A549 (cell line): ENCODE measurements at places on chromosomes 5 and 9.

DNA sequence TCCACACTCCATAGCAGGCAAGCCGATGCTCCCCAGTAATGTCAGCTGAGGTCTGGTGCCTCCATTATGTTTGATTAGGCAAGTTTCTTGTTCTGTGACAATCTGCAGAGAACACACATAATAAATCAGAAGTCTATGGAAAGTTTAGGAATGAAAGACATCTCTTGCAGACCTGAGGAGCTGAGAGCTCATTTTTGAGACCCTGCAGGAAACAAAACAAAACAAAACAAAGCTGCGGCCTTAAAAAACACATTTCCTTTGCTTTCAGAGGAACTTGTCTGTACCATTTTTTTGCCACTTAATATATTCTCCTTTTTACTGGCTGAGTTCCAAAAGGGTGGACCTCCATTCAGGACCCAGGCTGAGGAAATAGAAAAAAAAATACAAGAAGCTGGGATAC is 481.2 kb upstream of the DMAC1 start:
- no peak for DNase-seq

GRCh38 chr9:36676091-36676490 is 103.4 kb downstream of the MELK start:
- DNase-seq: no peak

- DNase-seq: no peak
These were observed 27.6 kb upstream of the GLRA1 start for GRCh38 chr5:151952238-151952637.

DNA sequence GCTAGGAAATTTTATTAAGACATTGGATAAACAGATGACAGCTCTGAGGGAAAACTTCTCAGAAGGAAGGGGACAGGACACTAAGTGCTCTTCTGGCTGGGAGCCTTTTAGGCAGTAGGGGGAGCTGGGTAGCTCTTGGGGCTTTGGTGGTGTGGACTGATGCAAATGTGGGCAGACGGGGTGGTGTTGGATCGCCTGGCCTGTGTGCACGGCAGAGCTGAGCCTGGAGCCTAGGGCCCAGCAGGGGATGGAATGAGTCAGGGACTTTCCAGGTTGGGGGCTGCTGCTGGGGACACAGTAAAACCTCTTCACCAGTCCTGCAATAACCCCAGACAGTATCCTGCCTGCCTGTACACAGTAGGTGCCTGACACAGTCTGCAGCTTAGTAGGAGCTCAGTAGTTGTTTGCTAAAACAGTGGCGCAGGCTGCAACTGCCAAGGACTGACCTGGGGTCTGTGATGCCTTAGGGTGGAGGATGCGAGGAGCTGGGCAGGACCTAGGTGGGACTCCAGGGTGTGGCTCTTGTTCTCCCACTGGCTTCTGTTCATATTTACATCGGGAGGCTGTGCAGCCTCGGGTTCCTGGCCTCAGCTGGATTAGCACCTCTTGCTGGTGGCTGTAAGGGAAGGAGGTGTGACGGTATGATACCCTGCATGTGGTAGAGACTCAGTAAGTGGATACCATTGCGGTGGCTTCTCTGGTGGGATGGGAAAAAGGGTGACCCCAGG is 83.8 kb downstream of the DAB2IP start:
- peak; percentile 69 for DNase-seq

- no peak for DNase-seq
These were observed 29.4 kb upstream of the ATP6V1G1 start for GRCh38 chr9:114558027-114558675.

GRCh38 chr5:168654211-168654721 is 75.1 kb upstream of the PANK3 start:
- no peak for DNase-seq

DNA sequence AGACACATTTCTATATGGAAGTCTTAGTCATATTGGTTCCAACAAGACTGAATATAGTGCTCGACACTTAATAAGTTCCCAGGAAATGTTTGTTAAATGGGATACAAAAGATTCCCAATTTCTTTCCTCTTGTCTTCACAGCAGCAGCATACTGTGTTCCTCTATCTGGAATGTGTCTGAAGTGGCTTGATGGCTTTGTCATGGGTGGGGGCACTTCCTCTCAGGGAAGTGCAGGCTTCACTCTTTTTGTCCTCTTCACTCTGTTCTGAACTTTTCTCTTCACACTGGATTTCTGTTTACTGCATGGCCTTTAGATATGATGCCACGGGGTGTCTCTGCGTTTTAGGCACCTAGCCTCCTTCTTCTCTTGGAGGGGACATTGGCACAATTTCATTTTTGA is 127.7 kb upstream of the C9orf72 start:
- DNase-seq: no peak
